ENCODE measurements at places on chromosomes 11 and 22.
A peak's percentile ranks its signal among the peaks of the same experiment; 100 is the strongest.

- peak; percentile 53 for DNase-seq
These were observed 73.6 kb upstream of the NARS2 start for GRCh38 chr11:78647986-78648875.

DNA sequence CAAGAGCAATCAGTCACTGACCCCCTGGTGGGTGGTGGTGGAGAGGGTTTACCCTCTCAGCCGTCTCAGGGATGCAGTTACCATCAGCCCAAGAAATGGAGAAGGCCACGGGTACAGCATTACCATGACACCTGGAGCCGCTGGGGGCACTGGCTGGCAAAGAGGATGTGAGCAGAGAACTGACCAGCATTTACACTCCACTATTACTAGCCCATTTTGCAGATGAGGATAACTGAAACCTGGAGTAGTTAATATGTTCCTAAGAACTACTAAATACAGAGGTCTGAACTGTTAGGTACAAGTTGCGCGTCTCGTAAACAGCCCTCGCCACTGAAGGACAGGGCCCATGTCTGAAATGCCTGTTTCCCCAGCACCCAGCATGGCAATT, 79.0 kb downstream of the TIMP3 start:
- DNase-seq = no peak

GRCh38 chr11:78226684-78227680, 38.3 kb downstream of the USP35 start:
- peak; percentile 67 for DNase-seq

DNA sequence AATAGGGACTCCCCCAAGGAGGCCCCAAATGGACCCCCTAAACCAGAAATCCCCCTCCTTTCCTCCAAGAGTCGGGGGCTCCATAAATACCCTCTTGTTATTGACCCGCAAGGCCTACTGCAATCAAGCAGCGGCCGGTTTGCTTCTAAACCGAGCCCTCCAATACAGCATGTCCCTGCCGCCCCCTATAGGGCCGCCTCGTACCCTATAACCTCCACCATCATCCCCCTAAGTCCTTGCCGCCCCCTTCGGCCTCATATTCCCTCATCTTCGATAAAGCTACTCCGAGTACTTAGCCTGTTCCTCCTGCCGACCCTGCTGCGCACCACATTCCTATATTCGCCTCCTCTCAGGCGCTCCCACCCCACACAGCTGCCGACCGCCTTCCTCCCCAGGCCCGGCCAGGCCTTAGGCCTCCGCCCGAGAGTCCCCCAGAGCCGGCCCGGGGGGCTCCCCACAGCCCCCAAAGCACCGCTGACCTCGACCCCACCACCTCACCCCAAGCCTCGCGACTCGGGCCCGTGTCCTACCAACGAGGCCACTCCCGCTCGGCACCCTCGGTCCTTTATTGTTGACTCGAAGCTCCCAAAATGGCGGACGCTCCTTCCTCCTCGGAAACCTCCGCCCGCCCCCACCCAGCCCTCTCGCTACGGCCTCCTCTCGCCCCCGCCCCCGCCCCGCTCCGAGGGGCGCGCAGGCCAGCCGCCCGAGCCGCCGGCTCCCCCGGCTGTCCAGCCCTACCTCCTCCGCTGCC, 430 bp downstream of the DDX6 start:
- DNase-seq = no peak

DNA sequence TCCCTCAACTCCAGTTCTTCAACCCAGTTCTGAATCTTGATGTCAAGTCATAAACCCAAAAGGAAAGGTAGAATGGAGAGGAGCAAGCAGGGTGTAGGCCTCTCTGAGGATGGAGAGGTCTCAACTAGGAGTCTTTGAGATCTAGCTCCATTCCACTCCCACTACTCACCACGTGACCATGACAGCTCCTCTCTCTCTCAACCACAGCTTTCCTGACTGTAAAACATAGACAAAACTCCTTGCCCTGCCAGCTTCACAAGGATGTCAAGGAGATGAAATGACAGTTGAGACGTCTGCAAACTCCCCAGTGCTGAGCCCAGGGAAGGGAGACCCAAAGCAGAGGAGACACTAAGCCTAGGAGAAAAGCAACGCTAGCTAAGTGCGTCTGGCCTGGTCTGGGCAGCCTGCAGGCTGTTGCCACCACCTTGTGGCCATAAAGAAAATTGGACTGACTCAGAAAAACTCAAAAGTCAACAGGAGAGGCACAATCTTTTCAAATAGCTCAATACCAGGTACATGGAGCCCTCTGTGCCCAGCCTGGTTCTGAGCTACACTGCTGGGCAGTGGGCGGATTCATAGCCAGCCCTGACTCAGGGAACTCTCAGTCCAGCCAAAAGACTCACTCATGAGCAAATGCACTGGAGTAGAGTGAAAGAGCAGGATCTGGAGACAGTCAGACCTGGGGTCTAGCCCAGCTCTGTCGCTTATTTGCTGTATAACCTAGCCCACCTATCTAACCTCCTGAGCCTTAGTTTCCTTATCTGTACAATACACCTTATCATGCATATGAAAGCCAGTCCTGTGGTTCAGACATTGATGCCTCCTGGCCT, 3.4 kb downstream of the CLPB start:
- DNase-seq = peak; percentile 83
